ENCODE measurements at places on chromosomes 4 and X.

DNA sequence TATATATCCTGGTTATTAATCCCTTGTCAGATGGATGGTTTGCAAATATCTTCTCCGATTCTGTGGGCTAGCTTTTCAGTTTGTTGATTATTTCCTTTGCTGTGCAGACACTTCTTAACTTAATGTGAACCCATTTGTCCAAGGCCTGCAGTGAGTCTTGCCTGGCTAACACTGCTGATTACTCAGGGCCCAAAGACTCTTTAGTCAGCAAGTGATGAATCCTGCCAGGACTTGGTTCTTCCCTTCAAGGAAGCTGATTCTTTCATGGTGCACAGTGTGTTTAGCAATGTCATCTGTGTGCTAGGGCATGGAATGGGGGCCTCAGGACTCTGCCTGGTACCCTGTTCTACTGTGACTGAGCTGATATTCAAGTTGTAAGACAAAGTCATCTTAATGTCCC is 81.8 kb upstream of the TEX13A start:
- DNase-seq = no peak

GRCh38 chrX:11724122-11725017 is 33.7 kb upstream of the MSL3 start:
- DNase-seq = no peak

DNA sequence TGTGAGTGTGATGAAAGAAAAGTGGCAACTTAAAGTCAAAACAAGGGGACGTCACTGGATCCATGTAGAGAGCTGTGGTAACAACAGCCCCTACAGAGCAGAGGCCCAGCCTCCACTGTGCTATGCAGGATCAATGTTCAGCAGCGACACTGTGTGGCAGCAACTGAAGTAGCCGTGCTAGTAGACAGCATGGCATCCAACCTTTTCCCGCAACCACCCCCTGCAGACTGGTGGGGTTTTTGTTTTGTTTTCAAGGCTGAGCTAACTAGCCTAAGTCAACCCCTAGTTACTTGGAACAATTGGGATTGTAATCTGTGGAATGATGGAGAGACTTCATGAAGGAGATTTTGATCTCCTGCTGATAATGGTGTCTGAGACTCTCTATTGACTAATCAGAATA is 44.4 kb upstream of the PPARGC1A start:
- no peak for DNase-seq

DNA sequence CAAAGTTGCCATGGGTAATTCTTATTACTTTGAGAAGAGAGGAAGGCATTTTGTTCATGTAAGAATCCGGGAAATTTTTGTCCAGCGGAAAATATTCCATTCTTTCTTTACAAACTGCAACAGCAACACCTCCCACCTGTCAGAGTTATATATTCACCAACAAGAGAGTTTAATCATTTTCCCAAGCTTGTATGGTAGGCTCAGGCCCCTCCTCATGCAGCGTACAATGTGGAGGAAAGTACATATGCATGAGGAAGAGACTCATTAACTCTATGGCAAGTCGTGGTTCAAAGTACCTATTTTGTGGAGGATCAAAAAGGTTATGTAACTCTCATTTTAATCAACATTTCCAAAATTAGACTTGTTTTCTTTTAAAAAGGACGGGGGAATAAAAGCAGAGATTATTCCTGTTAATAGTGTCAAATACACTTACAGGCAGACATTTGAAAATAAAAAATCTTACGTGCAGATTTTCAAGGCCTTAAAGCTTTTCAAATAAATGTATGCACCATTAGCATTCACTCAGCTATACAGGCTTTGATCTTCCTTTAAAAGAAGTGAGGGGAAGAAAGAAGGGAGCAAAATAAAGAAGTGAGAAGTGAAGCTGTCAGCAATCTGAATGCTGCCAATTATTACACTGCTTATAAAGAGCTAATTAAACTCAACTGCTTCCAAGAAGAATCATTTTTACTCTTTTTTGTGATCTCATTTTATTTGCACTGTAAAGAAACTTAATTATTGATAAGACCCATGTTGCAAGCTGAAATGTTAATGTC is 204.8 kb downstream of the FAT4 start:
- no peak for DNase-seq

DNA sequence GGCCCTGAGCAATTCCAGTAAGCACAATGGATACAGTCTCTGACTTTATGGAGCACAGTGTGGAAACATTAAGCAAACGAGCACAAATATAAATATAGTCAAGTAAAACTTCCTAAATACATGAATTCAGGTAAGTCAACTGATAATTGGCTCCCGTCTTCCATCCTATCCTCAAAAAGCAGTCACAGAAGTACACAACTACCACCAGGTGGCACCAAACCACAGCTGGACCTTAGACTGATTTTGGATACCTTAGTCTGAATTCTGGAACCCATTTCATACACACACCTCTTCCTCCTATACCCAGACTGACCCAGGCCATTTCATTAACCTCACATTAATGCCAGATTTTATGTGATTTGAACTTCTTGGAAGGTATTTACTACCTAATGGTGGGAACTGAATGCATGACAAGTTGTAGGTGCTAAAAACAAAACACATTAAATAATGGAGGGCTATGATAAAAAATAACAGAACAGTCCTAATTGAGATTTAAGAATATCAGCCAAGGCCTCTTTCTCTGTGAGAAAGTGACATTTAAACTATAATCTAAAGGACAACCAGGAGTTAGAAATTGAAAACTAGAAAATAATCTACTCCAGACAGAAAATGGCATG is 77.5 kb downstream of the ELF2 start:
- peak; percentile 44 for DNase-seq

DNA sequence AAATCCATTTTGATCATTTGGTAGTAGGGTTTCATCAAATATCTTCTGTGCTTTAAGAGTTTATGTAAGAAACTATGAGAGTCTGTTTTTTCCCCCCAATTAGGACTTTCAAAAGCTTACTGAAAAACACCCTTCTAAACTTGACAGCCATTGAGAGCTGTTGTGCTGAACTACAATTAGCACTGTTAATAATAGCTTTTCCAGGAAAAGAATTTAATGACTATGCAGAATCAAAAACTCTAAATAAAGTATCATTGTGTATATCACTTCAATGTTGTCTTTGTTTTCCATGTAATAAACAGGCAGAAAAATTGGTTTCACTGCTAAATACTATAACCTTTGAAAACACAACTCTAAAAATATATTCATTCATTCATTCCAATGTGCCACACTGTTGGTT is 121.4 kb upstream of the PDE5A start:
- no peak for DNase-seq

DNA sequence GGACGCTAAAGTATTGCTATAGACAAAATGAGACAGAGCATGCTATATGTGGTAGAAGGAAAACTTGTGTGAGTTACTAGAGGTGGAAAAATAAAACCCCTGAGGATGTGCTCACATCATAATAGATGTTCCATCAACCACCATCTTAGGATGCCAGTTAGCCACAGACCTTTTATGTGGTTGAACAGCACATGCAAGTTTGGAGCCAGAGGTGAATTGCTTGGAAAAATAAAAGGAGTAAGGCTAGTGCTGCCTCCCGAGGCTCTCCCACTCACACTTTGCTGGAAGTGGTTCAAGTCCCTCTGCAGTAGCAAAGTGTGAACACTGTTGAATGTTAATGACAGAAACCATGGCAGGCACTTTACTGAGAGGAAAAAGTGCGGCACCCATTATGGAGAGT is 39.4 kb upstream of the PPARGC1A start:
- DNase-seq = no peak

DNA sequence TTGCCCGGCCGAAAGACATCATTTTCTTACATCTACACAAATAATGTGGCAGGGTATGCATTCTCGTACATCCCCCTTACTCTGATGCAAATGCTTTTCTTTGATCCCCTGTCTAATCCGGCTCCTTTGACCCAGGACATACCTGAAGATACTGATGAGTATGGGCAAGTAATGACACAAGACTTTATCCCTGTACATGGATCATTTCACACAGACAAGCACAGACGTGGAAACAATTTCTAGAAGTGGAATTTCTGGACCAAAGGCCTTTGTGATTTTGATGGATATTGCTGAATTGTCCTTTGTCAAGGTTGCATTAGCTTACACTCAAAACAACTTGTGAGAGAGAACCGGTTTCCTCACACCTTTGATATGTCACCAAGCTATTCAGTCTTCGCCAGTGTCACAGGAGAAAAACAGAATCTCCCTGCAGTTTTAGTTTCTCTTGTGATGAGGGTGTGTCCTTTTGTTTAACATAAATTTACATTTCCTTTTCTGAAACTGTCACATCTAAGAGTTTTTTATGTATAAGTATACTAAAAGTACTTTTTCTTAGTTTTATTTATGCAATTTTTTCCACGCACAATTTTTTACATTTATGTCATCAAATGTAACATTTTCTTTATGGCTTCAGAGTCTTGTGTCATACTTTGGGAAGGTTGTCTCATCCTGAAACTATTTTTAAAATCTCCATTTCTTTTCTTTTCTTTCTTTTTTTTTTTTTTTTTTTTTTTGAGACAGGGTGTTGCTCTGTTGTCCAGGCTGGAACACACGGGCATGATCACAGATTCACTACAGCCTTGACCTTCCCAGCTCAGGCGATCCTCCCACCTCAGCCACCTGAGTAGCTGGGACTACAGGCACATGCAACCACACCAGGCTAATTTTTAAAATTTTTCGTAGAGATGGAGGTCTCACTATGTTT is 25.2 kb downstream of the RWDD4 start:
- no peak for DNase-seq

DNA sequence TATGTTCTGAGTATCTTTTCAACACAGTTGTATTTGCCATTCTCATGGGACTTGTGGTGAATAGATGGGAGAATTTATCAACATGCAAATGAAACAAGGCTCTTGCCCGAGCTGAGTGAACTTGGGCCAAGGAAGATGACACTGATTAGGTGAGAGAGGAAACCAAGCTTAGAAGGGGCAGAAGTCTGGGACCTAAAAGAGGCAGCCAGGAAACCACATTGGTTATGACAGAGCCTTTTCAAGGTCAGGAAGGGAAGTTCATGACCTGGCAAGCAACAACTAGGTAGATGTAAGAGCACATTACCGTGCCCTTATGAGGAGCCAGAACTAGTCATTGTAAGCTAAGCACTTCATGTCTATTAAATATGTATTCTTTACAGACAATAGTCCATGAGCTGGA is 590.3 kb downstream of the PACRGL start:
- DNase-seq = no peak

DNA sequence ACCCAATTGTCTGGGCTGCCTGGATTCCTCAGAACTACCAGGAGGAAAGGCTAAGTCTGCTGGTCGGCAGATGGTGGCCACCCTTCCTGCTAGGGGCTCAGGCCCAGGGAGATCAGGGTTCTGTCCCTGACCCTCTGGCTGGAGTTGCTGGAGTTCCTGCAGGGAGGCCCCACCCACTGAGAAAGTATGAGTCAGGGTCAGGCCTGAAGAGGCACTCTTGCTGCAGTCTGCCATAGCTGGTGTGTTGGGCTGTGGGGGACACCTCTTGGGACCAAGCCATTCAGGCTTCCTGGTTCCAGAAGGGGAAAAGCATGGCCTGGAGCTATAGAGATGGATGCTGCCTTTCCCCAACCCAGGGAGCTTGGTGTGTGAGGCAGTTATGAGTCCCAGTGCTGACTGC is 40.4 kb upstream of the PCDH18 start:
- DNase-seq = no peak

GRCh38 chr4:156197216-156197615 is 243.6 kb upstream of the CTSO start:
- DNase-seq = no peak

GRCh38 chrX:39777623-39778025 is 320.1 kb downstream of the BCOR start:
- DNase-seq = no peak

DNA sequence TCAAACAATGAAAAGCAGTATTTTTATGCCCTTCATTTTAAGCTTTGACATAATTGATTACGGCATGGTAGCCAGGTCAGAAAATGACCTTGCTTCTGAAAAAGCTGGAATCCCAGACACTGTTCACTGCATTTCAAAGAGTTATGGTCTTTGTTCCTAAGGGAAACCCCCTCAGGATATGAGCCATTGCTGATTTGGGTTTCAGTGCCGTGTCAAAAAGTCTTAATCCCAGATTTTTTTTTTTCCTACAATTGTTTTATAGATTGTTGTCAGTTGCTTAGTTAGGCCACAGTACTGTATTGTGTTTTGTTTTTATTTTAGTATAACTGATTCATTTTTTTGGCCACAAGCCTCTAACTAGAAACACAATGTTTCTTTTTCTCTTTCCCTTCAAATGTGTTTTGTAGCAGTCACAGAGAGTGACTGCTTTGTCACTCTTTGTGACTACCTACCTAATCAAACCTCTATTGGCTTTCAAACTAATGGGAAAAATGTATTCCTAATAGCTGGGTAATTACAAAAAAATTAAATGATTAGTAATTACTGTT is 10.3 kb downstream of the WDR44 start:
- DNase-seq = no peak

GRCh38 chr4:10732235-10732913 is 47.8 kb upstream of the CLNK start:
- DNase-seq = no peak

DNA sequence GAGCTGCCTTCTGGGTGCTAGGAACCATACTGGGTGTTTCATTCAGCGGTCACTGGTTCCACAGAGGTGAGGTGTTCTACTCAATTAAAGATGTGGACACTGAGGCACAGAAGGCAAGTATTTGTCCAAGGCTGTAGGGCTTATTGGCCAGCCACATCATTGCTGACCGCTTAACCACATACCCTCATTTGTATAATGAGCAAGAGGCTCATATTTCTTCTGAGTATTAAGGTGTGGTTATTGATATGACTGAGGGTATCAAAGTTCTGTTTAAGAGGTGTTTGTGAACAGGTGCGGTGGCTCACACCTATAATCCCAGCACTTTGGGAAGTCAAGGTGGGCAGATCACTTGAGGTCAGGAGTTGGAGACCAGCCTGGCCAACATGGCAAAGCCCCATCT is 14.3 kb downstream of the RNF4 start:
- DNase-seq = no peak

DNA sequence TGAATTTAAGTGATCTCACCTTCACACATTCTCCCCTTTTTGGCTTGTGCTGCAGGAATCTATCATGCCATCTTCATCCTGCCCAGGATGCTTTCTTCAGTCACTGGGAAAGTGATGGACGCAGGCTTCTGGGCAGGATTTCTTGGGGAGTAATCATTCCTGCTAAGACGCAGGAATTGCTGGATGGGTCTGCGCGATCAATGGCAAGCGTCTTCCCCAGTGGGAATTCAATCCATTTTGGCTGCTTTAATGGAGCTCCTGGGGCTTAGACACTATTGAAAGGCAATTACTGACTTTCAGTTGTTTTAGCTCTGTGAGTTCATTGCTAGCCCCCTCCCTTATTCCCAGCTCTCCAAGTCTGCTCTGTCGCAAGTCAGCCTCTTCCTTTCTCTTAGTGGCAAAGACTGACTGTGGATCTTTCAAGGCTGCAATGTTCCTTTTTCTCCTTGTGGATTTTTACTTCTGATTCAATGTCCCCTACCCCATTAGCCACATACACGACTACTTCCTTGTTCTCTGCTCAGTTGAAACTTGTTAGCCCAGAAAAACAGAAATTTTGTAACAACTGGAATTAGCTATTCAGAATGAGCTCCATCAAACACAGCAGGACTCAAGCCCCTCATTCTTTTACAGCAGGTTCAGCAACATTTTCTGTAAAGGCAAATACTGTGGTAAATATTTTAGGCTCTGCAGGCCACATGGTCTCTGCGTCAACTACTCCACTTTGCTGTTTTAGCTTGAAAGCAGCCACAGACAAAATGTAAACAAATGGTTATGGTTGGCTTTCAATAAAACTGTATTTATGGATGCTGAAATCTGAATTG is 154.9 kb downstream of the ASB9 start:
- DNase-seq = no peak
